ENCODE measurements at places on chromosomes 2 and 18.

DNA sequence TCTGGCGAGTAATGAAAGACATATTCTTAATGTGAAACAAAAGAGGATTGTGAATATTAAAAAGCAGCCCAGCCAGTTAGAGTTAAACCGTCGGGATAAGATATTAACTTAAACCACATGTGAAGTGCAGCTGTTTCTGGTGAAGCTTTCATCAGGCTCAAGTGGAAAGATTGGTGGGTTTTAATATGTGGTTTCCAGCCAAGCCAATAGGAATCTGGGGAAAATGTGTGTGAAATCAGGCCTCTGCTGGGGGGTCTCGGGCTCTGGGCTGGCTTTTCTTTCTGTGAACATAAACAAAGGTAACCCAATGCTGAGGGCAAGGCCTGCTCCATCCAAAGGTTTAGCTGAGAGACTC, 279.6 kb downstream of the SLC4A3 start:
- no peak for DNase-seq

DNA sequence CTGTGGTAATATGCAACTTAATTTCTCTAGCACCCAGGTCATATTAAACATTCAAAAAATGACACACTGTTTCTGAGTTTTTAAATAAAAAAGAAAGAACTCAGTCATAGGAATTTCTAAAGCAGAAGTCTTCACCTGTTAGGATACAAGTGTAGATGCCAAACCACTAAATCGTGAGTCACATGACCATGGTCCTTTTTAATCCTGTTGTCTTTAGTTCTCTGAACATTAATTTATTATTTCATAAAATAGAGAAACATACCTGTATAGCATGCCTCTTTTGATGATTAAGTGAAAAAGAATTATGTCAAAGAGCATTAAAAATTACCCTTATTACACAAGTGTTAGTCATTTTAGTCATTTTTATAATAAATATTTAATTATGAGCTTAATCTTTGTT, 398.8 kb downstream of the CCDC85A start:
- DNase-seq, result no peak

DNA sequence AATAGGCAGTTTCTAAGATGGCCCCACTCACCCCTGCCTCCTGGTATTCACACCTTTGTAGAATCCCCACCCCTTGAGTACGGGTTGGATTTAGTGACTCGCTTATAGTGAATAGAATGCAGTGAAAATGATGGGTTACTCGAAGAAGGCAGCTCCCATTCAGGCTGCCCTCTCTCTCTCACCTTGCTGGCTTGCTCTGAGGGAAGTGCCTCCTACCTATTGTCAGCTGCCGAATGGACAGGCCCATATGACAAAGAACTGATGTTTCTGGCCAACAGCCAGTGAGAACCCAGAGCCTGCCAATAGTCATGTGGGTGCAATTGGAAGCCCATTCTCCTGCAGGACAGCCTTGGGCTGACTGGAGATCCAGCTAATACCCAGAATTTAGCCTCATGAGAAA, 22.1 kb upstream of the RNF103 start:
- DNase-seq, result no peak

DNA sequence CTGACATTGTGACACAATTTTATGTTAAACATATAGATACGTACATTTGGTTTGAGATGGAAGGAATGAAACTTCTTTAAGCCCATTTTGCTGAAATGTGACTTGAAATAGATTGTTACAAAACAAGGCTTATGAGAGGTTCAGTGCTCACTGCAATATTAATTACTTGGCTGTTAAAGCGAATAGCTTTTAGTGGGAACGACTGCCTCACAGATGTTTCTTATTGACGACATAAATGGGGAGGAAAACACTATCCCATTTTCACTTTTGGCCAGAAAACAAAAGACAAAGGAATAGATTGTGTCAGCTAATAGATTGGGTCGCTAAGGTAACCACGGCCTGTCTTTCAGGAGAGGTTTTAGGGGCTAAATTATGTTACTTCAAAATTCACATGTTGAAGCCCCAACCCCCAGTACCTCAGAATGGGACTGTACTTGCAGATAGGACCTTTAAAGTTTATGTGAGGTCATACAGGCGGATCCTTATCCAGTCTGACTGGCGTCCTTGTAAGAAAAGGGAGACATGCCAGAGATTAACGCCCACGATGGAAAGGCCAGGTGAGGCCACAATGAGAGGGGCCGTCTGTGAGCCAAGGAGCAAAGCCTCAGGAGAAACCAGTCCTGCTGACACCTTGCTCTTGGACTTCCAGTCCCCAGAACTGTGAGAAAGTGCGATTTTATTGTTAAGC, 10.8 kb downstream of the INPP1 start:
- no peak for DNase-seq

DNA sequence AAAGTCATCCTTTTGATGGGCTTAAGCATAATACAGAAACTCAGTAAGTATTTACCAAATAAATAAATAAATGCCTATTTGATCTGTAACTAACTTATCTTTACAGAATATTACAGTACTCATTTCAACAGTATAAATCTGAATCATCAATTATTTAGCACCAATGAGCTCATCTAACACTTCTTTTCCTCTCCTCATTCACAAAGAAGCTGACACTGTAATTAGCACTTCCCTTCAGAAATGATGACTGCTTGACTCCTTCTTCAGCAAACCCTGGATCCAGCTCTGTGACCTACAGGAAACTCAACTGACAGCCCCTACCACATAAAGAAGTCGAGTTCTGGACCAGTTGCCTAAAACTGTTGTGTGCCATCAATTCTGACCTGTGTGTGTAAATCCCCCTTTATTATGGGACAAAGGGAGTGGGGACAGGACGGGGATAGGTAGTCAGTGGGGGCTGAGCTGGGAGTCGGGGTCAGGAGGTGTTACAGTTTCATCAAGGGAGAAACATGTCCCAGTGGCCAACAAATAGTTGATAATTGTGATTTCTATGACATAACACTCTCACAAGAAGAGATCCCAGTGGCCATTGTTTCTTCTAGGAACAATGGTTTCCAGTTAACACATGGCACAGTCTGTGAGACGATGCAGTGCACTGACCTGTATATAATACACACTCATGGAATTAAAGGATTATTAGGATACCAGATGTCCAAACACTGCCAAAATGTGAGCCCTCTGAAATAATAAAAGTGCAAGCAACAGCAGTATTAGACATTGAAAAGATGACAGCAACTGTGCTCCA, 68.7 kb downstream of the STK39 start:
- DNase-seq, result no peak

- DNase-seq, result no peak
Measured at GRCh38 chr2:241902357-241902991, 32.9 kb downstream of the RTP5 start.

GRCh38 chr2:241742320-241742939, 8.0 kb downstream of the D2HGDH start:
- DNase-seq, result no peak

- DNase-seq, result peak; percentile 31
Measured at GRCh38 chr2:96891591-96892333, 21.9 kb upstream of the SEMA4C start.

DNA sequence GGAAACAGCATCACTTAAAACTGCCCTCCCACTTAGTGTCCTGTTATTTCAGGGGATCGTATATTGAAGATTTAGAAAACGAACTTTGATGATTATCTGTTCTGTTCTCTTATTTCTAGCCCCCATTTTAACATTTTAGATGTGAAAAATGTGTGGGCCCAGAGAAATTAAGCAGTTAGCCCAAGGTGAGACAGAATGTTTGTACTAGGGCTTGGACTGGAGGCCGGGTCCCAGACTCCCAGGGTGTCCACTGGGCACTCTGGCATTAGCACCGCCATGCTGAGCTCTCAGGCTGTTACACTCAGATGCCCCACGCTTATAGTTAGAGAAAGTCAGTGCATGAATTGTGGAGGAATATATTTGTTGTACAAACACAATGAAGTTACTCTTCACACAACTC, 5.5 kb upstream of the RAX start:
- no peak for DNase-seq

- peak; percentile 21 for DNase-seq
Measured at GRCh38 chr2:25899404-25899970, 21.2 kb upstream of the ASXL2 start.

GRCh38 chr18:10687161-10687925, 161.5 kb downstream of the NAPG start:
- DNase-seq, result no peak

DNA sequence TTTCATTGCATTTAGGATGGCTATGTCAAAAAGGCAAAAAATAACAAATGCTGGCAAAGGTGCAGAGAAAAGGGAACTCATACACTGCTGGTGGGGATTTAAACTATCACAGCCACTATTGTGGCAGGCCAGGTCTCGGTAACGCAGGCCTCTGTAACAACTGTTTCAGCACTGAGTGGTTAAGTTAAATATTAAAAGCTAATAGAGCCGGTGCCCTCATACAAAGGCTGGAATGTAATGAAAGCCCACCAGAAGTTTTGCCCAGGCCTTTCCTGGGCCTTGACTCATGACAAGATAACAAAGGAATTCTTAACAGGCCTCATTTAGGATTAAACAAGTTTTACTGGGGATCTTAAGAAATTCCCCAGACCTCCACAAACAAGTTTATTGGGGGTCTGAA, 10.7 kb downstream of the MERTK start:
- no peak for DNase-seq

DNA sequence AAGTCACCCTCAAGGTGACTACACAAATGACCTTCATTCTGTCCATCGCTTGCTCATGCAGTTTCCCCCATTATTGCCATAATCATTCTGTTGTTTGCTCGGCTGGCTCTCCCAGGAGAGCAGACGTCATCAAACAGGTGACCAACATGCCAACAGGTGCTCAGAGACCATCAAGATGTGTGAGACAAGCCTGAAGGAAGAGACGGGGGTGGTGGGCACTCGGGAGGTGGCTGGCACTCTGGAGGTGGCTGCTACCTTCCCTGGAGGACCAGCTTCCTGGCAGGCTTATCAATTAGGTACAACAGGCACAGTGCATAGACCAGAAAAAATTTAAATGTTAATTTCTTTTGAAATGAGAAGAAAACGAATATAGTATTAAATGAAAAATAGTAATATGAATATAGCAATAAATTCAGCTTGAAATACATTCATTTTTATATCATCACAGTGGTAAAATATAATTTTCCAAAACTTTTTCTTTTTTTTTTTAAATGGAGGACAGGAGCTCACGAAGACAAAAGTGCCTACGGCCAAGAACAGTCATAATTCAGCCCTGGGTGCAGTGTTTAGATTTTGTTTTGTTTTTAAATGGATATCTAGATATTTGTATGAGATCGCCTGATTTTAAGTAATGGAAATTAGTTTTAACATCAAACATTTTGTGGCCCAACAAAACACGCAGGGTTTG, 16.9 kb upstream of the HAAO start:
- no peak for DNase-seq

- DNase-seq, result no peak
Measured at GRCh38 chr2:135603543-135603942, 72.3 kb downstream of the R3HDM1 start.

DNA sequence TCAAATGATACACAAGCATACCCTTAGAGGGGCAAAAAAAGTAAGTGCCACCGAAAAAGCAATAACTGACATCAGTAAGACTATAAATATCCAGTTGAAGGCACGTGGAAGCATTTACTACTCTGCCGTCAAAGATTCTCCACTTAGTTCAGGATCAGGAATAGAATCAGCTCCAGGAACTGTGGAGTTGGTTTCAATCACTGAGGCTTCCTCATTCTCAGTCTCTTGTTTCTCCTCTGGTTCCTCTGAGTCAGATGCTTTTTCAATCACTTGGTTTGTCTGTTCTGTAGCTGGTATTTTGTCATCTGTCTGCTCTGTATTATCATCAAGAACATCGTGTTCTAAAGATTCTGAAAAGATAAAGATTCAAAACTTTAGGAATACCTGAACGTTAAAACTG, 72.2 kb downstream of the LNPK start:
- peak; percentile 7 for DNase-seq

DNA sequence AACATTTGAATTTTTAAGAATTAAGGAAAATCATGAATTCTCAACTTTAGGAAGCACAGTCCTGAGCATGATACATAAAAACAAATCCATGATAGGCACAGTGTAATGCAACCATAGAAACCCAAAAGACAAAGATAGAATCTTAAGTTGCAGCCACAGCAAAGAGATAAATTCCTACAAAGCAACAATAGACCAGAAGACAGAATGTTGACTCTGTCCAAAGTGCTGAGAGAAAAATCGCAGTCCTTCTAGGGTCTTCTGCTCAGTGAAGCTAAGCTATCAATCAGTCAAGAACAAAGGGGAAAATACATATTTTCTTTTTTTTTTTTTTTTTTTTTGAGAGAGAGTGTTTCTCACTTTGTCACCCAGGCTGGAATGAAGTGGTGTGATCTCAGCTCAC, 22.0 kb upstream of the FHOD3 start:
- DNase-seq, result no peak

DNA sequence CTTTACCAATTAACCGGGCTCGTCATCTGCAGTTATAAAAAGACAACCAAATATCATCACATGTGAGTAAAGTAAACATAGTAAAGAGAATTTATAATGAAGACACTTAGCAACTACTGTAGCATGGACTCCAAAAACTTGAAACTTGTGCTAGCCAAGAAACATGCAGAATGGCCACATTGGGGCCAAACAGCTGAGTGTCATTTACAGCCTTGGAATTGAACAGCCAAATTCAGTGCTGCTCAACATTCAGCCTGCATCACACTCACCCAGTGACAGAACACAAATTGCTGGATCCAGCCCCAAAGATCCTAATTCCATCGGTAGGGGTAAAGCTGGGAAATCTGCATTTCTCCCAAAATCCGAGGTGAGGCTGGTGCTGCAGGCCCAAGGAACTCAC, 224.8 kb upstream of the GYPC start:
- DNase-seq, result no peak

GRCh38 chr18:77069931-77070330, 62.7 kb downstream of the MBP start:
- peak; percentile 52 for DNase-seq

DNA sequence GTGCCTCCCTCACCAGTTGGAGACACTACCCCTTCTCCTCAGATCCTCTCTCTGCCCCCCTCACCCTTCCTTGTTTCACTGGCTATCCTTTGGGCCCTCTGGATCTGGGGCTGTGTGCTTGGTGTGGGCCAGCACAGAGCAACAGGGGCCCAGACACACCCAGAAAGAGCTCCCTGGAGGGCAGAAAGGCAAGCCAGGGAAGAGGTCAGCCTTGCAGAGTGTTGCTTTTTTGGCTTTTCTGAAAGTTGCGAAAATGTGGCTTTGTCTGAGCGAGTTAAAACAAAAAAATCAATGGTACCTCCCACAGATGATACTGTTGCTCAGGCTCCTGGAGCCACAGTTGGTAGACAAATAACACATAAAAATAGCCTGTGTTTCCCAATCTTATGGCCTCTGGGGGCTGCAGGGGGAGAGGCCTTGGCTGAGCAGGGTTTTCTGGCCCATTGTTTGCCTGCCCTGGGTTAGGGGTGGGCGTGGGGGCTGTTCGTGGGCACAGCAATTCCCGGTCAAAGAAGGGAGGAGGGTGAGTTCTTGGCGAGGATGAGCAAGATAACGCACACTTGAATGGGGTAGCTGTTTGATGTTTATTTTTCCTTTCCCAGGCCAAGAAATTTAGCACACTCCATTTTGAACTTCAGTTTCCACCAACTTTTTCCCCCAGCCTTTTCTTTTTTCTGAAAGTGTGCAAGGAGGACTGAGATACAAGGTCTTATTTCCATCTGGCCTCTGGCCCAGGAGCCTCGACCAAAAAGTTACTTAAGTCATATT, 167.0 kb upstream of the HAAO start:
- peak; percentile 98 for DNase-seq
